ENCODE measurements at places on chromosomes 7 and 10.

DNA sequence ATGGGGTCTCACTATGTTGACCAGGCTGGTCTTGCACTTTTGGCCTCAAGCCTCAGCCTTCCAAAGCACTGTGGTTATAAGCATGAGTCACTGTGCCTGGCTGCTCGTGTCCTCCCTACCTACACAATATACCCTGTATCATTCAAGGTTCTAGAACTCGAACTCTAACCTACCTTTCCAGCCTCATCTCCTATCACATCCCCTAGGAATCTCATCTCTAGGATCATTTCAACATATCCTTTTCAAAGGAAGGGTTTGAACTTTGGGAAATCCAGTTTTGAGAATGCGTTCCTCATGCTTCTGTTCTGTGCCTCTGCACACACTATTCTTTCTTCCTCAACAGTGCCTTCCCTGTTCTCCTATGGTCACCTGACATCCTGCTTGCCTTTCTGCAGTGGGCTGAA is 87.8 kb upstream of the RHEB start:
- no peak for DNase-seq

- DNase-seq = no peak
Observed at GRCh38 chr10:983971-984655, 4.1 kb upstream of the GTPBP4 start.

DNA sequence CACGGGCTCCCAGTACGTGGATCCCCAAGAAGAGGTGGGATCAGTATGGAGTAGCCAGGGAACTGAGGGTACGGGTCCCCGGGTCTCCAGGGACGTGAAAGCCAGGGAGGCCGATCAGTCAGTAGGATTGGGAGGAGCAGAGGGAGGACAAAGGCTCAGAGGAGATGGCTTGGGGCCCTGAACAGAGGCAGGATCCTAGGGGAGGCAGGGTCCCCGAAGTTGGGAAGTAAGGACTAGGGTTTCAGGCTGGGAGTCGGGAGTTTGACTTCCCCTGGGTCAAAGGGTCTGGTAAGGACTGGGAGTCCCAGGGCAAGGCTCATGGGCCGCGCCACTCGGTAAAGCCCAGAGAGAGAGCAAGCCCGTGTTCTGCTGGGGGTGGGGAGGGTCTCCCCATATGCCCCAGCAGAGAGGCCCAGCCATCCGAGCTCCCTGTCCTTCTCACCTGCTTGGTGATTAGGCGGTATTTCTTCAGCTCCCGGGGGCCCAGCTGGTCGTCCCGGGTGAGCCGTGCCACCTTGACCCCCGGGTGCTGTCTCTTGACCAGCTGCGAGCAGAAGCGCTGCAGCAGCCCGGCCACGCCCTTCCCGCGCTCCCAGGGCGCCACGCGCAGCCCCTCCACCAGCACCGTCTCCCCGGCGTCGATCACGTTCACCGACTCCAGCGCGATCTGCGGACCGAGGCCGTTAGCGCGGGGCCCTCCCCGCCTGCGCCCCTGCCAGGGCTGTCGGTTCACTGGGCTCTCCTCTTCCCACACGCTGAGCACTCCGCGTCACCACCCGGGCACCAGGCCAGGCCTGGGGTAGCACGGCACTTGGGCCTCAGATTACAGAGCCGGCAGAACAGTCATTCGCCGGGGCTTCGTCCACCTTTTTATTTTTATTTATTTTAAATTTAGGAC is 7.0 kb downstream of the NAT16 start:
- DNase-seq = peak; percentile 72

DNA sequence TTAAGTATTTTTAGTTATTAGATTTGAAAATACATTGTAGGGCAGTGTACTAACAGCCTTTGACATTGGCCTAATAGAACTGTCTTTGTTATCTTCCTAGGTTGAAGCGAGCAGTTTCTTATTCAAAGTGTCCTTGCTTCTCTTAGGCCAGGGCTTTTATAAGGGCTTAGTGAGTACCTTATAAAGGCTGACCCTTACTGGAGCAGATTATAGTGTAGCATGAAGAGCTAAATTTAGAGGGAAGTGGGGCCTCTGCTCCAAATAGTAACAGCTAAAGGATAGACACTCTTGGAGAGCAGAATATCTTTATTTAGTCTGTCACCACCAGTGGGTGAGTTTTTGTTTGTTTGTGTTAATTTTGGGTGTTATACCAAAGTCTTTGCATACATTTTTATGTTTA is 15.9 kb downstream of the BZW2 start:
- no peak for DNase-seq

DNA sequence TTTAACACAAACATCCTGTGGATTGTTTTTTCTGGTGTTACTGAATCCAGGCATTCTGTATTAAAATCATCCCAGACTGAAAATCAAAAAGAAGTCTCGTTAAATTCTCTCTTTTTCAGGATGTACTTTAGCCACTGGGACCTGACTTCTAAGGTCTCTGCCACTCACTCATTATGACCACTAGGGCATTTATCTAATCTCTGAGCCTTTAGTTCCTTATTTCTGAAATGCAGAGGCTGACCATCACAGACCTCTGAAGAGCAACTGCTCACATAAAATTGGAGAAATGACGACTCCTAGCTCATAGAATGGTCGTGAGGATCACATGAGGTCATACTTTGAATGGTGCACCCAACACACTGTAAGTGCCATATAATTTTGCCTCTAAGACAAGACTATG is 63.2 kb downstream of the KCNMA1 start:
- DNase-seq = no peak

- DNase-seq = no peak
Observed at GRCh38 chr7:153640586-153640985, 411.6 kb upstream of the DPP6 start.

GRCh38 chr7:137603043-137603442 is 243.7 kb downstream of the DGKI start:
- no peak for DNase-seq
